ENCODE measurements at places on chromosomes 5 and 9.

GRCh38 chr9:121992571-121993212, 100.4 kb downstream of the TTLL11 start:
- DNase-seq, result peak; percentile 85

GRCh38 chr9:93052791-93053540, 5.5 kb upstream of the SUSD3 start:
- DNase-seq, result no peak

DNA sequence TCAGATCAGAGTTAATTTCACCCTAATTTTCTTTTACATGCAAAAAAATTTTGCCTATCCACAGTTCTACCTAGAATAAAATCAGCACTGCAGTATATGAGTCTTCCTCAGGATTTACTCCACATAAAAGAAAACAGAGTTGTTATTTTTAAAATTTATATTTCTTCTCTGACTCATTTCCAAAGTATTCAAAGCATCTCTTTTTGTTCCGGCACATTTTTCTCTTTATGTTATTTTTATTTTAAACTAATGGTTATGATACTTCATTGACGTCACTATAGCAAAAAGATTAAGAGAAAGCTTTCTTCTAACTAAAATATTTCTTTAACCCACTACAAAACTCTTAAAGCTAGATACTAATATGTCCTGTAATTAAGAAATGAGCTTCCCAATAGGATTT, 590.4 kb downstream of the PRELID2 start:
- peak; percentile 56 for DNase-seq

DNA sequence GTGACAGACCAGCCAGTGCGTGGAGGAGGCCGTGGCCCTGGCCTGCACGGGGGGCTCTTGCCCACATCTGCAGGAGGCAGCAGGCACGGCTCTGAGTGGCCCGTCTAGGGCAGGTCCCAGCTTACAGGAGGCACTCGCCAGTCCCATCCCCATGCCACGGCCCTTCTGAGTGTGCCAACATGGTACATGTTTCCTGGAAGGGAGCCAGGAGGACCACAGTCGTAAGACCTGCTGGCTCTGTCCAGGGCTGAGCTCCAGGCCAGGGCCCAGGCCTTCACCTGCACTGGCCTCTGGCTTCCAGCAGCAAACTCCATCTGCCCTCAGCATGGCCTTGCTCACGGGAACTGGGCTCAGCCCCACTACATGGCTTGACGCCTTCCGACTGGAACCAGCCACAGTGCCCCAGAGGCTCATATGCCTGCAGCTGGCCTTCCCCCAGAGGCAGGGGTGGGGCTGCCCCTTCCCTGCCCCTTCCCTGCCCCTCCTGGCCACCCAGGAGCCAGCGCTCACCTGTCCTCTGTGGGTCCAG, 3.8 kb downstream of the NKD2 start:
- DNase-seq, result no peak

- no peak for DNase-seq
Measured at GRCh38 chr5:132277971-132278853, 16.0 kb upstream of the SLC22A4 start.

- no peak for DNase-seq
Measured at GRCh38 chr5:176664479-176664878, 17.2 kb downstream of the TSPAN17 start.

GRCh38 chr5:139566611-139567010, 5.5 kb downstream of the UBE2D2 start:
- peak; percentile 43 for DNase-seq

DNA sequence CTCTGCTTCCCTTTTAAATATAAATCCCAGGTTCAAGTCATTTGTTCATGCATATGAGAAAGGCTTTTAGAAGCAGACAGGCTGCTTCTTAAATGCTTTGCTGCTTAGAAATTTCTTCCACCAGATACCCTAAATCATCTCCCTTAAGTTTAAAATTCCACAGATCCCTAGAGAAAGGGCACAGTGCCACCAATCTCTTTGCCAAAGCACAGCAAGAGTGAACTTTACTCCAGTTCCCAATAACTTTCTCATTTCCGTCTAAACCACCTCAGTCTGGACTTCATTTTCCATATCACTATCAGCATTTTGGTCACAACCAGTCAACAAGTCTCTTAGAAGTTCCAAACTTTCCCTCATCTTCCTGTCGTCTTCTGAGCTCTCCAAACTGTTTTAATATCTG, 679.8 kb upstream of the FTMT start:
- peak; percentile 1 for DNase-seq

DNA sequence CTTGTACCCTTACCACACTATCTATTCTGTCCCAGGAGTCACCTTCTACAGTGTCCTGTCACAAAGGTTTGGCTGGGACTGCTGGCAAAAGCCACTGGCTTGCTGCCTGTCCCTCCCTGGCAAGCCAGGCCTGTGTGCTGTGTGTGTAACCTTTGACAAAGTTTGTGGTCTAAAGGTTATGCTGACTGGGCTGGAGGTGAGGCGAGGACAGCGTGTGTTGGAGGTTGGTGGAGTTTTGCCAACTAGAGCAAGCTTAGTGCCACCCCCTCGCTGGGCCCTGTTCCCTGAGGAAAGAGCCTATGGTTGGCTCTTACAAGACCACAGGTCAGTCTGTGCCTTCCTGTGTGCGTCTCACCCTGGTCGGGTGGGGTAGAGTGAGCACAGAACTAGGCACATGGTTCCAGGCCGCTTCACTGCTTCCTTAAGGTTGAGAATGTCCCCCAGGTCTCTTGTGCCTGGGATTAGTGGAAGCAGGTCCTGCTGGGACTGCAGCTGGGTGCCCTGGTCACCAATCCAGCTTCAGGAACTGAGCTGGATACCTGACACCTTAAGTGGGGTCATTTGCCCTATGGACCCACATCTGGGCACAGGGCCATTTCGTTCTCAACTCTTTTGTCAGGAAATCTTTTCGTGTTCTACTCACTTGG, 152.2 kb downstream of the GADD45G start:
- DNase-seq, result no peak

DNA sequence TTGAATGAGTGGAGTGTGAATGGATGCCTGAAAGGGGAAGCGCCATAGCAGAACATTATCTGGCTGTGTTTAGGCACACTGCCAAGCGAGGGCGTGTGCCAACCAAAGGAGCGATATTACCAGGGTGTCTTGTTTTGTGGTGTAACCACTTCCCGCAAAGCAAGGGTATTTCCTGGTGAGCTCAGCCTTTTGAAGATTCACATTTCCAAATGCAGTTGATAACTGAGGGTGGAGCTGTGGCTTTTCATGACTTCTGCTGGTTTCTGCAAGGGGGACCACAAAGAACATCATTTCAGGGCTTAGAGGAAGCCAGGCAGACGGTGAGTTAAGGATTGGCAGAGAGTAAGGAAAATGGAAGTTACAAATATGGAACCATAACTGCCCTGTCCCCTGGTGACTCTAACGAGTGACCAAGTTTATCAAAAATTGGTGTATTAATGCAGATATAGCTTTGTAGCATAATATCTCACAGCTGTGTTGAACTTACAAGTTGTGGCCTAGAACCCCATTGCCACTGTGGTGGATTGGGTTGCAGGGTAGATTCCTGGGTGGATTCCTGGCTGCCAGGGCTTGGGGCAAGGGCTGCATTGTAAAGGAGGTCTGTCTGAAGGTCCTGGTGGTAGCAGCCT, 71.4 kb downstream of the RALGPS1 start:
- peak; percentile 92 for DNase-seq

DNA sequence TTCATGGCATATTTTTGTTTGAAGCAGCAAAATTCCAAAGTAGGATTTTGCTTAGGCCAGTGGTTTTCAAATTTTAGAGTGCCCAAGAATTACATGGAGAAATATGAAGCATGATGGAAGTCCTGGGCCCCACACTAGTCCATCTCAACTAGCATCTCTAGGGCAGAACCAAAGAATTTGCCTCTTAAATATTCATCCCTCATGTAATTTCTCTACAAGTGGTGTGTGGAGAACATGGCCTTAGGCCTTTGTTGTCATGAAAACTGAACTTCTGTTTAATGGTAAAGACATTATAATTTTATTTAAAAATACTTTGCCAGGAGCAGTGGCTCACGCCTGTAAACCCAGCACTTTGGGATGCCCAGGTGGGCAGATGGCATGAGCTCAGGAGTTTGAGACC, 75.9 kb upstream of the CCNG1 start:
- DNase-seq, result no peak

- no peak for DNase-seq
Measured at GRCh38 chr5:143225511-143225910, 178.0 kb downstream of the NR3C1 start.

DNA sequence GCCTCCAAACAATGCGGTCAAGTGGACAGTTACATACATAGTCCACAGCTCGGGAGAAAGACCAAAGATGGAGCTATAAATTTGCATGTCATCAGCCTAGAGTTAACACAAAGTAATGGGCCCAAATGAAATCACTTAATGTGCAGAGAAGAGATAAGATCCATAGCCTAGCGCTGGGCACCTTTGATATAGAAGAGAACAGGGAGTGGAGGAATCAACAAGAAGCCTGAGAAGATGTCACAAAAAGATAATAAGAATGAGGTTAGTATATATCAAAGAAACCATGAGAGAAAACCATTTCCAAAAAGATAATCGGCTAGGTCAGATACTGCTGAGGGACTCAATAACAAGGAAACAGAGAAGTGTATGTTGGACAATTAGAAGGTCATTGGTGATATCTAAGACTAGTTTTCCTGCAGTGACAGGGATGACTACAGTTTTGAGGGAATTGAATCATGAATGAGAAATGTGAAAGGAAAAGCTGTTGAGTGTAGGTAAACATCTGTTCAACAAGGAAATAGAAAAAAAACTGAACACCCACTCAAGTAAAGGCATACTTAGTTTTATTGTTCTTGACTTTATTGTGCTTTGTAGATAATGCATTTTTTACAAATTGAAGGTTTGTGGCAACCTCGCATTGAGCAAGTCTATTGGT, 68.7 kb upstream of the CDH6 start:
- DNase-seq, result no peak

DNA sequence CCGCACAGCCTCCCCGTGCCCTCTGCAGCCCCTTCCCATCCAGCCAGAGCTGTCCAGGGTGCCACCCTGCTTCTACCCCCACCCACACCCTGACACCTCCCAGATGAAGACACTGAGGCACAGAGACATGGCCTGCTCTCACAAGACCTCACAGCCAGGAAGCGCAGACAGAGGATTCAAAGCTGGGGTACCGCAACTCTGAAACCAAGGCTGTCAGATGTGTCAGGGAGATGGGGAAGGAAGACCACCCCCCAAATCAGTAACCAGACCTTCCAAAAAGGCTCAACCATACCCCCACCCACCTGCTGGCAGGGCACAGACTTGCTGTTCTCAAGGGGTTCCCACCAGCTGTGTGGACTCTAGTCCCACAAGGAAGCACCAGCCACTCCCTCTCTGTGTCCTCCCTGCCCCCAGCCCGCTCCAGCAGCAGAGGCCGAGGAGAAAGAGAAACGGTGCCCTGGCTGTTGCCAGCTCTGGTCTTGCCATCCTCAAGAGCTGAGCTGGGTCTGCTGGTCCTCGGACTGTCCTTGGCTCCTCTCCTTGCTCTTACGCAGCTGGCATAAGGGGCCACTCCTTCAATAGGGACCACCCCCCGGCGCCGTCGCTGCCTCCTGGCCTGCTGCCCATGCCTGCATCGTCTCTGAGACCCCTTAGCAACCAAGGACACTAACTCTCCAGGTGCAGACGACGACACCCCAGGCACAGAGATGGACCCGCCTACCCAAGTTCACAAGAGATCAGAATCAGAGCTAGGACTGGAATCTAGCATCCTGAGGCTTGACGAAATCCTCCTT, 699 bp downstream of the AKNA start:
- peak; percentile 32 for DNase-seq

DNA sequence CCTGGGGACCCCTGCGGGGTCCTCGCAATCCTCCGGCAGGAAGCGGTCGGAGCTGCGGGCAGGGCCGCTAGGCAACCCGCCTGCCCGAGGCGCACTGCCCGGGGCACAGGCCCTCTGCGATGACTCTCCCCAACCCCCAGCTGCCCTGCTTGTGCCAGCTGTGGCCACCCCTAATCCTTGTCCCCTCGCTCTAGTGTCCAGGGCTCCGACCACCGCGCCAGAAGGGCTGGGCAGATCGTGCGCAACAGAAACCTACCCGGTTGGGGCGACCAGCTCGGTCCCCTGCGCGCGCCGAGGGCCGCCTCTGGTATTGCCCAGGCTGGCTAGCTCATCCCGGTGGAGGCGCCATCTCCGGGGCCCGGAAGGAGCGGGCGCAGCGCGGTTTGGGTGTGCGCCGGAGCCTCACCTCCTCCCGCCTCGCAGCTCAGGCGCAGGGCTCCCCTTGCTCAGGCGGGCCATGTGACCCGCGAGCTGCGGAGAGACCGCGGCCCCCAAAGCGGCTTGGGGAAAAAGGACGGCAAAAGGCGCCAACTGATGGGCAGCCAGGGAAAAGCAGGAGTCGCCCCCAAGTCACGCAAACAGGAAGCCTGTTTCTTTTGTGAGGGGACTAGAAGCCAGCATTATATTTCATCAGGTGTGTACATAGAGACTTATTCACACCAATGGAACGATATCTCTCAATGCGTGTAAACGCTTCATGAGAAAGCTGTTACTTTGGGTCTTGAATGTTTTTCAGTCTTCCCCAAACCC, 46.8 kb upstream of the RNF20 start:
- peak; percentile 17 for DNase-seq

DNA sequence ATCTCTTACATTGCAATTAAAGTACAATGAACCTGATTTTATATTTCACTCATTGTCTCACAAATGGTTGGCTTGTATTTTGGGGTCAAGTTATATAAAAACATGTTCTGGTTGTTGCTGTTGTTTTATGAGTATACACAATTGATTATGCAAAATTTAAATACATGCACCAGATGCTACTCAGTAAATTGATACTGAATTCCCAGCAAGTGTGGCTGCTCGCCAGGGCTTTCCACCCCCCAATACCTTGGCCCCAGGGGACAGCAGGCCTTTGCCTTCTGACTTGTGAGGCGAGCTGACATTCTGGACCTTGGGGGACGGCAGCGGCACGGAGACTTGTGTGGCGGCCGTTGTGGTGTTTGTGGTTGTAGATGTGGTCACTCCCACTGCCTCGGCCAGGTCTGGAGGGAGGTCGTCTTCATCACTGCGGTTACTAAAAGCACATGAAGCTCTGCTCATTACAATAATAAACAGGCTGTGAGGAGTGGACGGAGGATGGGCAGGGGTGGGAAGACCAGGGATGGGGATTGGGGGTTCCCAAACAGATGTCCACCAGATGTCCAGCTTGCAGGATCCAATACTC, 27.0 kb upstream of the FRRS1L start:
- DNase-seq, result no peak

DNA sequence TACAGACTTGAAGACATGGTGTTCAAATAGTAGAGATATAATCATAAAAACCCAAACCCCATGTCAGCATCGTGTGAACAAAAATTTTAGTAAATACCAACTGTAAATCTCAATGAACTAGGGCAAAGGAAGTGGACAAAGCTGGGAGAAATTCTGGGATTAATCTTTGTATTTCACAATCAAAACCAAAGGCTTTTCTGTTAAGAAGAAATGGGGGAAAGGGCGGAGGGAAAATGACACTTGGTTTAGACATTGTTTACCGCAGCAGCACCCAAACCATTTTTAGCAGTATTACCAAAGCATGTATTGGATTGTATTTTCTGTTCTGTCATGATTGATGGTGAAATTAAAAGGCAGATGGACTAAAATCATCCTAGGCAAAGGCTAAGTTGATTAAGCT, 134.2 kb upstream of the PRSS3 start:
- DNase-seq, result no peak
